Stimulated activated CD8-positive, alpha-beta memory T cell treated with anti-CD3 and anti-CD28 coated beads, Interleukin-12 subunit alpha, Interleukin-12 subunit beta, amount 100 ng/mL, for 4 hours (primary cell): ENCODE measurements at places on chromosomes 12 and 14.

- no peak for DNase-seq
These were observed 18.5 kb downstream of the MMAB start for GRCh38 chr12:109554761-109555160.

DNA sequence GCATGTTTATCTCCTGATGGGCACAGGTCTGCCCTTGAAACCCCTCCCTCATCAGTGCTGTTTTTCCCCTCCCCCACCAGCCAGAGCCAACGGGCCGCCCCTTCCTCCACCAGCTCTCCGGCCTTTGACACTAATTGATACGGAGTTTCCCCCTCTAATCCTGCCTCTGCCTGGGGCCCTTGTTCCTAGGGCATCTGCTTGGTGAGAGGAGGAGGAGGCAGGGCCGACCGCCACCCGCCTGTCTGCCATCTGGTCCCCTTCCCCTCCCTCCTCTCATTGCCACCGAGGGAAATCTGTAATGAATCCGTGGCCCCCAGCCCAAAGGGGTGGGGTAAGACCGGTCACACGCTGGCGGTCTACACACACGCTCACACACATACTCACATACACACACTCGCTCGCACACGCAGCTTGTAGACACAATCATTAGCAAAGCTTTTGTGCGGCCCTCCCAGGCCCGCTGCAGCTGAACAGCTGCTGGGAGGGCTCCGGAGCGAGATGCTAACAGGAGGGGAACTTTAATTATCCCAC is 27.4 kb downstream of the SRRM4 start:
- DNase-seq, result no peak

DNA sequence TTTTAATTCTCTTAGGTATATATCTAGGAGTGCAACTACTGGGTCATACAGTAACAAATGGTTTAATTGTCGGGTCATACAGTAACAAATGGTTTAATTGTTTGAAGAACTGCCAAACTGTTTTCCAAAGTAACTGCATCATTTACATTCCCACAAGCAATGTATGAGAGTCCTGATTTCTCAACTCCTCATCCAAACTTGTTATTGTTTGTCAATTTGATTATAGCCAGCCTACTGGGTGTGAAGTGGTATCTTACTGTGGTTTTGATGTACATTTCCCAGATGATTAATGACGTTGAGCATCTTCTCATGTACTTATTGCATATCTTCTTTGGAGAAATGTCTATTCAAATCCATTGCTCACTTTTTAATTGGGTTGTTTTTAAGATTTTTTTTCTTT is 67.6 kb upstream of the CFL2 start:
- DNase-seq, result no peak

DNA sequence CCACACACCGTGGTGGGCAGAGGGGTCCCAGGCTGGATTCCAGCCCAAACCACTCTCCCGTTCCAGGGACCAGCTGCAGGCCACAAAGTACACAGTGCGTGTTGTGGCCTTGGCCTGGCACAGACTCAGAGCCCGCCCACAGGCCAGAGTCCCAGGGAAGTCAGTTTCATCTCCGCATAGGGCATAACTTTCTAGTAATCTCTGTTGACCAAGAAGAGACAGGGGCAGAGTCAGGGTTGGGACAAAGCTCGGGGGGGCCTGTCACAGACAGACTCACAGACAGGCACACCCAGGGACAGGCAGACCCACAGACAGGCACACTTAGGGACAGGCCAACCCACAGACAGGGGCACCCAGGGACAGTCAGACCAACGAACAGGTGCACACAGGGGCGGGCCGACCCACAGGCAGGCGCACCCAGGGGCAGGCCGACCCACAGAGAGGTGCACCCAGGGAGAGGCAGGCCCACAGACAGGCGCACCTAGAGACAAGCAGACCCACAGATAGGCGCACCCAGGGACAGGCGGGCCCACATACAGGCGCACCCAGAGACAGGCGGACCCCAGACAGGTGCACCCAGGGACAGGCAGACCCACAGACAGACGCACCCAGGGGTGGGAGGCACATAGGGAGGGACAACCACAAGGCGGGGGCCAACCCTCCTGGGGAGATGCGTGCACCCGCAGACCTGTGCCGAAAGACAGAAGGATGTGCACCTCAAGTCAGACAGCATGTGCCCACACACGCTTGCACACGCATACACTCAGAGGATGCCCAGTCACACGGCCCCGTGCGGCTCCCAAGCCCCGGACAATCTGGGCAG is 323.3 kb upstream of the RTL1 start:
- no peak for DNase-seq

DNA sequence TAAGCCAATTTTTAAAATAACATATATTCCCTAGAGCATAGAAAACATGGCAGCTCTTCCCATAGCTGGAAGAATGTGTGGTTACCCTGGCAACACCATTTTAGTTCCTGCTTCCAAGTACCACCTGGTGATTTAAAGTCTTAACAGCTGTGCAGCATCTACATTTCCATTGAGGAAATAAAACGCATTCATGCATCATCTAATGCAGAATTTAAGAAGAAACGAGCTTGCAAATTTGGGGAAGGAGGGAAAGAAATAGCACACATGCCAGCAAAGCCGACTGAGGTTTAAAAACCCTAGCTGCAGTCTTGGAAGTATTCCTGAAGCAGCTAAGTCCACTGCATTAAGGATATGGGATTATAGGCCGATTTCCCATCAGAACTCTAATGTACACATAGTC is 22.8 kb upstream of the SLC38A2 start:
- no peak for DNase-seq

- no peak for DNase-seq
These were observed 227.2 kb downstream of the DACT1 start for GRCh38 chr14:58864751-58865513.

- DNase-seq, result no peak
These were observed 329.2 kb downstream of the PCNX1 start for GRCh38 chr14:71236487-71236886.

- no peak for DNase-seq
These were observed 2.8 kb upstream of the PELI2 start for GRCh38 chr14:56115334-56115870.

DNA sequence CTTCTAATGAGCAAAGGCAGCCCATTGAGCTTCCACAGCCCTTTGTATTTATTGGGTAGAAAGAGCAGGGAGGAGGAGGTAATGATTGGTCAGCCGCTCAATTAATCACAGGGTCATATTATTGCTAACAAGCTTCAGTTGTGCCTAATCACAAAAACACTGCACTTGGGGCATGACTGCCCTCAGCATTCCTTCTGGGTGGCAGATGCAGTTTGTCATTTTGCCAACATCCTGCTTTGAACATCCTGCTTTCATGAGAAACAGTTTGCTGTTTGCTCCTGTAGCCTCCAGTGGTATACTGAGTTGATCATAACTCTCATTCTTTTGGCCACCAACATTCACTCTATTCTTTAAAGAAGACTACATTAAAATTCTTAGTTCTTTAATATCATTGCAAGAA is 462.9 kb upstream of the MIS18BP1 start:
- no peak for DNase-seq

- no peak for DNase-seq
These were observed 54.3 kb upstream of the FRMD6 start for GRCh38 chr14:51597261-51598001.

DNA sequence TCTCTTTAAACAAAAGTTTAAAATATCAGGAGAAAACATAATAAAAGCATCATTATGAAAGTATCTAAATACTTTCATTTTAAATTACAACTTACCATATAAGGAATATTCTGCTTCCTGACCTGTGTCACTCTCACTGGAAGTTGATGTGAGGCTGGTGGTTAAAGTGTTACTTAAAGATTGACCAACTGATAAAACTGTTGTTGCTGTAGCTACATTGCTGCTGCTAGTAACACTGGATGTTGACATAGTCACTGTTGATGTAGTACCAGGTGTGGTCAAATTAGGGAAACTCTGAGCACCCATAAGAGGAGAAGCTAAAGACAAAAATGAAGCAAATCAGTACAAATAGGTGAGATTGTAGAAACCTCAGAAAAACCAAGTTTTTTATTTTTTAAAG is 79.9 kb downstream of the HECTD1 start:
- DNase-seq, result no peak

GRCh38 chr14:80607430-80608190 is 333.9 kb downstream of the CEP128 start:
- DNase-seq, result no peak

DNA sequence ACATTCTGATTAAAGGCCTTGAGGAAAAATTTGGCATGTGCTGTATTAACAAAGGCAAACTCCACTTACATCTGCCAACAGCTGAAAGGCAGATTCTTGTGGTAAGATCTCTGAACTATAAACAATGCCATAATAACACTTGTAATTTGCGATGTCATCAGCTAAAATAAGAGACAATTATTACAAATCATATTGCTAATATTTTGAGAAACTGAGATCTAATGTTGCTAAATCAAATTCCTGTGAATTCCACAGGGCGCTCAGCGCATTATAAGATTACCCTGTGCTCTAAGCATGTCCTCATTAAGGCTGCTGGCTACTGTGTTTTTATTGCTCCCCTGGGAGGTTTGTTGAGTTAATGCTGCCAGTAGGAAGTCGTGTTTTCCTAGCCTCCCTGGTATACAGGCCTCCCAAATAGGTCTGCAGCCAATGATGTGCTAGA is 244.8 kb downstream of the DACT1 start:
- DNase-seq, result no peak

GRCh38 chr12:19038209-19038608 is 91.3 kb upstream of the PLEKHA5 start:
- no peak for DNase-seq

DNA sequence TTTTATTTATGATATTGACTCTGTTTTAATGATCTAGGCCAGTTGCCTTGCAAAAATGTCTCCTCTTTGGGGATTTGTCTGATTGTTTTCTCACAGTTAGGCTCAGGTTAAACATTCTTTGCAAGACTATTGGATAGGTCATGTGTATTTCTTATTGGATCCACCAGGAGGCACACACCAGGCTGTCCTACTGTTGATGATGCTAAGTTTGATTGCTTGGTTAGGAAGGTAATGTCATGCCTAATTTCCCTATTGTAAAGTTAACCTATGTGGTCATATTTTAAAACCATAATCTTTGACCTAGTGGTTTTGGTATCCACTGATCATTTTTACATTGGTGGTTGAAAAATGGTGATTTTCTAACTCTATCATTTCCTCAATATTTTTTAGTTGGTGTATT is 137.1 kb downstream of the BRMS1L start:
- no peak for DNase-seq

- no peak for DNase-seq
These were observed 27.1 kb upstream of the KRT77 start for GRCh38 chr12:52730383-52730782.

DNA sequence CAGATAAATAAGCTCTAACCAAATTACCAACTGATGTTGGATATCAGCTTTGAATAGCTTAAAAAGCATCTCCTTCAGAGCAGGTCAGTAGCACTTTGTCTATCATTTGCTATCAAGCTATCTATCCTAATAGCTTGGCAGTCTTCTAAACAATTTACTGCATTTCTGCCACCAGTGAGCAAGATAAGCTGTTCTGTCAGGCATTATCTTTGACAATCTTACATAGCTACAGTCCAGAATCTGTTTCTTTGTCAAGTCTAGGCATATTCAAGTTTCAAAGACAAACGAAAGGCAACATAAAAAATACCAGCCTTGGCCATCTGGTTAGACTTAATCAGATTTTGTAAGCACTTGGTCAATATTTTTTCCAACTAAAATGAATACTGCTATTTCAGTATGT is 5.6 kb downstream of the ARMH4 start:
- DNase-seq, result no peak

DNA sequence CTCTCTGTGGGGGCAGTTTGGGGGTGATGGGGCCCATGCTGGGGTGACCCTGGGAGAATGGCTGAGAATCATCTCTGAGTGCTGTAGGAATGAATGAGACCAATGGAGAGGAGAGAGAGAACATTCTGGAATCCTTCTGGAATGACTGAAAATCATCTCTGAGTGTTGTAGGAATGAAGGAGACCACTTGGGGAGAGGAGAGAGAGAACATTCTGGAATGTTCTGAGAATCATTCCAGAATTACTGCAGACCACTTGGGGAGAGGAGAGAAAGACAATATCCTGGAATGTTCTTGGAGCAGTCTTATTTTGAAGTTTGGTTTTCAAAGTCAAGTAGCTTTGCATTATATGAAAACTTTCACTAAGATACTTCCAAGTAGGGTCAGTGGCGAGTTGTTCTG is 64.3 kb downstream of the ZNF664 start:
- DNase-seq, result no peak

DNA sequence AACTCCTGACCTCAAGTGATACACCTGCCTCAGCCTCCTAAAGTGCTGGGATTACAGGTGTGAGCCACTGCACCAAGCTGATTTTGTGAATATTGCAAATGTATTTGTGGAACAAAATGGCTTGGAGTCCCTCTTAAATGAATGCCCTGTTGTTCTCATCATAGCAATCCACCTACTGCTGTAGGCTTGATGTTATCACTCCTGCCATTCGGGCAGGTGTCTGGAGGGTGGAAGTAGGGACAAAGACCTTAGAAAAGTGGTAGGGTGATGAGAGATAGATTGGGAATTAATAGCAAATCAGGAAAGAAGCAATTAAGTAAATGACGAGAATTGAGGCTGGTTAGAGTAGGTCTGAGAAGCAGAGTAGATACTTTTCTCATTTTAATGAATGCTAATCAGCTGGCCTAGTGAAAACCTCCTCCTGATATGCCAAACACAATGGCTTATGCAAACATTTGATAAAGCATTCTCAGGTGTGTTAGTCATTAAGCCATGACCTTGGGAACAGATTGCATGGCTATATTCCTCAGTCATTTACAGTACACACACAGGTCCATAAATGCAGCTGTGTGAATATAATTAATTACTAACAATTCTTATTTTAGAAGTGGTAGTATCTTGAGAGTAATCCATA is 60.5 kb upstream of the USP44 start:
- no peak for DNase-seq

DNA sequence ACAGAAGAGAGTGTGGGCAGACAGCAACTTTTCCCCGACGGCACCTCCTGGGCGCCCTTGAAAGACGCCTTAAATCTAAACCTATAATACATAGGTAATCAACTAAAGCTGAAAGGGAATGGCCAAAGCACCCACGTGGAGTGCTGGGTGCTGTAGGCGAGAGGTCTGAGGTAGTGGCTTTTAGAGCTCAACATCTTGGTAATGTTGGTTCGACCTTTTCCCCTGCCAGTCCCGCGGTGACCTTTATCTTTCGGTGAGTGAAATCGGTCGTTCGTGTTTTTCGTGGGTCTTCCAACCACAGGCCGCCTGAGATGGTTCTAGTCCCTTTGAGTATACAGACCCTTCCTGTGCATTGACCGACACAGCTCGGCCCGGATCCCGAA is 9.1 kb downstream of the OR6S1 start:
- DNase-seq, result no peak

GRCh38 chr12:113108308-113108707 is 27.3 kb downstream of the RASAL1 start:
- DNase-seq, result no peak

- DNase-seq, result no peak
These were observed 11.5 kb downstream of the KRT77 start for GRCh38 chr12:52691841-52692150.
